ENCODE measurements at places on chromosomes 5 and 9. TPM values are rescaled to one million over a fixed set of nuclear protein-coding genes. Genes with fewer than 3 reads are reported as not detected.

DNA sequence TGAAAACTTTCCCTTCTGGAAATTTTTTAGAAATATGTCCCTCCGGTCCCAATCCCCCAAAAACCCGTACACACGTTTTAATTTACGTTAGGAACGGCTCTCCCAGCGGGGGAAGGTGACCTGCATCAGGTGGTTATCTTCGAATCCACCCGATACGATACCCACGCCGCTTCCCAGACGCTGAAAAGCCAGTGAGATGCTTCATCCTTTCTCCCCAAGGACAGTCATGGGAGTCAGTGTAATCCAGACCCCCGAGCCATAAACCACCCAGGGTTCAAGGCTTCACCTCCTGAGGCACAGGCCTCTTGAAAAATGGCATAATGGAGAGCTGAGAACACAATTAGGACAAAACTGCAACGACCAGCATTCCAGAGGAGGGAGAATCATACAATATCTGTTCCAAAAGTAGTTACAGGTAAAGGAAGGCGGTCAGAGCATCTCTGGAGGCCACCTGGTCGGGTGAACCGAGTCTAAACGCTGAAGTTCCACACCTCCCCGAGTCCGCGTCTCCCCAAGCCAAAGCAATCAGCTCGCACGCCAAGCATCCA lies 857 bp downstream of the FAM169A start:
- no peak for DNase-seq

GRCh38 chr9:120730654-120731514 lies 16.6 kb upstream of the MEGF9 start:
- DNase-seq = no peak

DNA sequence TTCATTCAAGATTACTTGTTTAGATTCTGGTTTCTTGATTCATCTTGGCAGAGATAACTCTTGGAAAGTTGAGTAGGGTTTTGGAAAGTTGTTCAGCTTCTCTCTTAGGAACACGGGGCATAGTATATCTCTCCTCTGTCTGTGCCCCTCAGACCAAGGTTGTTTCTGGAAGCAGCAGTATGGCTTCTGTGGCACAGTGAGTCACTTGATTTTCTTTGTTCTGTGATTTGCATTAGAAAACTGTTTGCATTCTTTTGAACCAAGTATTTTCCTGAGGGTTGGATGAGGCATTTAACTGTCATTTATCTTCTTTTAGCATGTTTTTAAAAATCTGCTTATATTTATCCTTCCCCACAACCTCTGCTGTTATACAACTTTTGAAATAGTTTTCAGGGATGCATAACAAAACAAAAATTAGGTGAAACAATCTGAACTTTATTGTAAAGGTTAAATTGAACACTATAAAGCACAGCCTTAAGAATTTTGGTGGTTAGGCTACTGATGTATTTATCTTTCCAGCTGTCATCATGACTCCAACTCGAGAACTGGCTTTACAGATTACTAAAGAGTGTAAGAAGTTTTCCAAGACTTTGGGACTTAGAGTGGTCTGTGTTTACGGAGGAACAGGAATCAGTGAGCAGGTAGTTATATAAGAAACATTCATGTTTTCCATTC lies 26.5 kb downstream of the DDX46 start:
- DNase-seq = no peak

DNA sequence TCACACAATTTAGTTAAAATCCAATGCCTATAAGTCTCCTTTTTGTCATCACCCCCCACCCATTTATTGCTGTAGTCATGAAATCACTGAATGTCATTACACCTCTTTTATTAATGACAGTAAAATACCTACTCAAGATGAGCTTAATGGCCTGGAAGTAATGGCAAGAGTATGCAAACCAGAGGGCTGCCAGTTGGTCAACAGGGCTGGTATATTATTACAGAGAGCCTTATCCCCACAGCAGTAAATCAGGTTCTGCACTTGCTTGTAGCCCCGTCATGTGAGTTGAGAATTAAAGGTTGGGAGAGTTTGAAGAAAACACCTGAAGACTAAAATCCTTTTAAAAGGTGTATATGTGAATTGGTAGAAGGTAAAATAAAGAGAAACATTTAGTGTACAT lies 372.4 kb downstream of the MAT2B start:
- DNase-seq = no peak

DNA sequence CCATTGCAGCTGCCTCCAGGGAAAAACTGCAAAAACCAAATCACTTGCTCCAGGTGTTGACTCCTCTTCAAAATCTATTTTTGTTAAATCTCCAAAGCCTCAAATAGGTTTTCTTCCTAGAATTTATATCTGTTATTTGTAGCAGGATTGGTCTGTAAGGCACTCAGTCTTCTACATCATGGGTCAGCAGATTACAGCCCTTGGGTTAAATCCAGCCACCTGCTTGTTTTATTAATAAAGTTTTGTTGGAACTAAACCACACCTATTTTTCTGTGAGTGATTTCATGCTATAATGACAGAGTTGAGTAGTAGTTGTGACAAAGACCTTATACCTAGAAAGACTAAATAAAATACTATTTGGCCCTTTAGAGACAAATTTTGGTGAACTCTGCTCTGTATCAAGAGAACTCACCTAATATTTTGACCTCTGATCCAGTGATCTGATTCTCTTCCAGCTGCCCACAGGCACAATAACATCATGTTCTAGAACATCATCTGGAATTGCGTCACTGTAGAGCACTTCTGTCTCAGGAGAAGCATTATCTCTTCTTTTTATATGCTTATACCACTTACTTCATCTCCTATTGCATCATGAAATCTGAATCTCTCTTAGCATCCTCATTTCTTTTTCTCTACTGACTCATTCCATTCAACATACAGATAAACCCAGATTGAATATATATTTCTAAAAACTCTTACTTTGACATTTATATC lies 130.1 kb downstream of the RPS23 start:
- DNase-seq = no peak

DNA sequence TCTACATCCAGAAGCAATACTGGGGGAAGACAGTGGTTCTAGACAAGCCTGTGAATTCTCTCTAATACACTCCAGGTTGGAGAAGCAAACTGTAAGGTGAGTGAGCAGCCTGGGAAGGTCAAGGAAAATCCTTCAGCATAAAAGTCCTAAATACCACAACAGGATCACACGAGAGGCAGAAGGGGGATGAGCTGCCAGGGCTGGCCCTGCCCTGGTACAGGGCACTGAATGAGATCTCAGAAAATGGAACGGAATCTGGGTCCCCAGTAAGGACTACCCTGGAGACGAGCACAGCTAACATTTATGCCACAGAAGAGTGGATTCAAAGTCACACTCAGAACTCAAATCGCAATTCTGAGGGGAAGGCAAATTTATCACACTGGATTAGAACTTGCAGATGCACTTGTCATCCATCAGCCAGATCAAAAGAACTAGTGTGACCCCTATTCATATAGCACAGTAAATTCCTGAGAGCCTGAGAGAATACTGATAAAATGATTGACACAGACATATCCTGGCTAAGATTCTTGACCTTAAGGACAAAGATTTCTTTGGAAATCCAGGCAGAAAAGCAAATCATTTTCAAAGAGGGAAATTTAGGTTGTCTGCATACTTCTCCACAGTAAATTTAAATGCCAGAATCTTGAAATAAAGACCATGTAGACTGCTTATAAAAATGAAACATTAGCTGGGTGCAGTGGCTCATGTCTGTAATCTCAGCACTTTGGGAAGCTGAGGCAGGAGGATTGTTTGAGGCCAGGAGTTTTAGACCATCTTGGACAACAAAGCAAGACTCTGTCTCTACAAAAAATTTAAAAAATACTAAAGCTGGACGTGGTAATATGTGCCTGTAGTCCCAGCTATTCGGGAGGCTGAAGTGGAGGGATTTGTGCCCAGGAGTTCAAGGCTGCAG lies 25.6 kb downstream of the FYB1 start:
- DNase-seq = no peak

DNA sequence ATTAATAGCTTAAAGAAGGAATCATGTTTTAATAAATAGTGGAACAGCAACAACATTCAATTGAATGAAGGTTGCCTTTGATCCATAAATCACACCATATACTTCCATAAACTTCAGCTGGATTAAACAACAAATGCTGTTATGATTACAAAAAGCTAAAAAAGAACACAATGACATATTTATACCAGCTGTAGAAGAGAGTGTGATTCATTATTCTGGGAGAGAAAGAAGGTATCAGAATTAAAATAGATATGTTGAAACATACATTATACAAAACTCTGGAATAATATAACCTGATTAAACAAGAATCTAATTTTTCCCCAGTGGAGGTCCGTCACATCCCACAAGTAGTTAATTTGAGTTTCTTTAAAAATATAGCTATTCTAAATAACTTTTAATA lies 7.5 kb upstream of the RECK start:
- DNase-seq = no peak

- DNase-seq = no peak
Measured at GRCh38 chr9:76203373-76203772, 190.9 kb downstream of the RFK start.

PCDHGA7 gene
- total RNA-seq = 6.3 TPM

WDR31 gene
- 0.95 TPM for total RNA-seq

Measured in endothelial cell (in vitro differentiated cells).